ENCODE measurements at places on chromosomes 3 and 15. TPM values are rescaled to one million over a fixed set of nuclear protein-coding genes. Genes with fewer than 3 reads are reported as not detected.
A peak's percentile ranks its signal among the peaks of the same experiment; 100 is the strongest.

The SNUPN gene
- total RNA-seq, result 53.6 TPM

The ESYT3 gene
- 0.16 TPM for total RNA-seq

The KNG1 gene
- not detected for total RNA-seq

The MFSD1 gene
- total RNA-seq, result 92.7 TPM

The PPIB gene
- total RNA-seq, result 567 TPM

The NME9 gene
- total RNA-seq, result not detected

- no peak for DNase-seq
These were observed 1066.0 kb downstream of the AGBL1 start for GRCh38 chr15:87145696-87146095.

DNA sequence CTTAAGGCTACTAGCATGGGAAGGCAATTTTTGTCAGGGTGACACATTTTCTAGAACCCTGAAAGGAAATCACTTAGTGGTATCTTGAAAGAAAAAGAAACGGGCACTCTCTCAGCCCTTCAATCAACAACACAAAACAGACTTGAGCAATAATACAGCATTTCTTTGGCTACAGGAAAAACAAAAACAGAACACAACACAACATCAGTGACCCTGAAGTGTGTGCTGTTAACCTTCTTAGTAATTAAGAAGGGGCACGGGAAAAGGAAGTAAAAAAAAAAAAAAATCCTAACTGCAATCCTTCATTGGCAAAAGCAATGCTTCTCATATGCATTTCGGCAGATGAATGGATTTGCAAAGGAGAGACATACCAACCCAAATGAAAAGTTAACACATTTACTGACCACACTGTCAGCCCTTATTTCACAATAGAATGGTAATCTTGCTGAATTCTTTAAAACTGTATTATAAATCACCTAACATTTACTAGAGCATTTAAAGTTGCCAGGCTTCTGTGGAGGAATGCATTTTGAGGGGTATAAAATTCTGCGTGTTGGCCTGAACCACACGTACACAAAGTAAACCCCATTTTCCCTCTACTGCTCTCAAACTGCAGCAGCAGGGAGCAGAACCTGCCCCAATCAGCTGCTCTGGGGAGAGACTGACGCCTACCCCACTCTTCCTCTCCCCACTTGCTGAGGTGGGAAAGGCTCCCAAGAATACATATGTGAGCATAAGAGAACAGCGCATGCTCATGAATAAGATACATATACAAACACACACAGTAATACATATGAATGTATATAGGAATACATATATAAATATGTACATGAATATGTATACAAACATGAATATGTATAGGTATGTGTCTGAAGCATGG lies 198.5 kb downstream of the FOXP1 start:
- DNase-seq, result no peak

DNA sequence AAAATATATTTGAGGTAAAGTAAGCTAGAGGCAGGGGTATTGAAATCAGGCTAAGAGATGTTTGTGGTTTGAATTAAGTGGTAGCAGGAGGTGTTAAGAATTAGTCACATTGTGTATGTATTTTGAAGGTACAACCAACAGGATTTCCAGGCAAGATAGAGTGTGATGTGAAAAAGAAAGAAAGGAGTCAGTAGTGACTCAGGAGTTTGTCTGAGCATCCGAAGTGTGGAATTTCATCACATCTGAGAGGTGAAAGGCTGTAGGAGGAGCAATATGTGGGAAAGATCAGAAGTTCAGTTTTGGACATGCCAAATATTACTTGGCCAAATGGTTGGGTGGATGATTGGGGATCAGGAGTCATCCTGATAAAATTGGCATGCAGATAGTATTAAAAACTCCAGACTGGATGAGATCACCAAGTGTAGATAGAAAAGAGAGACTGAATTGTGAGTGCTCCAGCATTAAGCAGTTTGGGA lies 32.1 kb upstream of the EBLN2 start:
- DNase-seq, result peak; percentile 77
